ENCODE measurements at places on chromosomes 5 and 9.

DNA sequence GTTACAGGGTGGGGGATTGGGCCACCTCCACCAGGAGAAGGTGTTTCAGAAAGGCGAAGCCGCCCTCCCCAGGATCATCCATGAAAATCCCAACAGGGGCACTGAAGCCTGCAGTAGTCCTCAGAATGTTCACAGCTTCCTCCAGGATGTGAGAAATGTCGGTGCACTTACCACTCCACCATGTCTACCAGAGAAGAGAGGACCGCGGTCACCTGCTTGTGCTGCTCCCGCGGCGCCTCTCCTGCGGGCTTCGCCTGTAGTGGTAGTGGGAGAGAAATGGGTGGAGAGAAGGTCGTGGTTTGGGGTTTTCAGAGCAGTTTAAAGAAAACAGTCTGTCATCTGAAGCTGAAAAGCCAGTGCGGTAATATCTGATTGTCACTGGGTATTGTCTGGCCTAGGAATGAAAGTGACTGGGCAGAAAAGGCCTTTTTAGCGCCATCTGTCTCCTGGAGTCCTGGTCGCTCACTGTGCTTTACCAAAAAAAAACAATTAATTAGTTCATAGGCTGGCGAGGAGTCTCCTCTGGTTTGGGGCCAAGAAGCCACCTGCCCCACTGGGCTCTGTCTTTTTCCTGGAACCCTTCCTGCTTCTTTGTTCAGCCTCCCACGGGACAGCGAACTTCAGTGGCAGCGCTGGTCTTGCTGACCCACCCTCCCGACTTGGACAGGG is 23.0 kb upstream of the PPP1R26 start:
- DNase-seq = no peak

DNA sequence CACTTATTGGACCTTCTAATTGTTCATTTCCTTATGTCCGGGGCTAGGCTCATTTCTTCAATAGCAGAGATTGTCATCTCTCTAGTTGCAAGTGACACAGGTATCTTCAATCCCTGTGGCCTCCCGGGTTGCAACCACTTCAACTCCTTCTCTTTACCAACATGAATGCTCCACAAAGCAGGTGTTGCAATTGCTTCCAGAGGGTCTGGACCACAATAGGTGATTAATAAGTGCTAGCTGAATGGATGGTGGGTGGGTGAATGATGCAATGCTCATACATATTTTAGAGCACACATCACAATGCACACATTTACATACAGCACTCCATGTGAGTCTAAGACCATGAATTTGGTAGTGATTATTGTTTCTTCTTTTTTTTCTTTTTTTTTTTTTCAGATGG is 2.6 kb downstream of the CEMIP2 start:
- no peak for DNase-seq

DNA sequence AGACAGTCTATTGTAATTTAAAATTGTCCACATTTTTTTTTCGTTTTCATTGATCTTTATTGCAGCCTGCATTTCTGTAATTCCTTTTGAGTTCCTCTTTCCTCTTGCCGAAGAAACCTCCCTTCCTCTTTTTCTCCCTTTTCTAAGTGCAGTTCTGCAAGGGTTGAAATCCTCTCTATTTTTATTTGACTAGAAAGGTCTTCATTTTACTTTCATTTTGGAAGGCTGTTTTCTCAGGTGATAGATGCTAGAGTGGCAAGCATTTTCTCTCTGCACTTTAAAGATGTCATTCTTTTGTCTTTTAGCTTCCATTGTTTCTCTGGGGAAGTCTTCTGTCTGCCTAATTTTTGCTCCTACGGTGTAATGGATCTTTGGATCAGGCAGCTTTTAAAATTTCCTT is 248.5 kb downstream of the SMARCA2 start:
- no peak for DNase-seq

DNA sequence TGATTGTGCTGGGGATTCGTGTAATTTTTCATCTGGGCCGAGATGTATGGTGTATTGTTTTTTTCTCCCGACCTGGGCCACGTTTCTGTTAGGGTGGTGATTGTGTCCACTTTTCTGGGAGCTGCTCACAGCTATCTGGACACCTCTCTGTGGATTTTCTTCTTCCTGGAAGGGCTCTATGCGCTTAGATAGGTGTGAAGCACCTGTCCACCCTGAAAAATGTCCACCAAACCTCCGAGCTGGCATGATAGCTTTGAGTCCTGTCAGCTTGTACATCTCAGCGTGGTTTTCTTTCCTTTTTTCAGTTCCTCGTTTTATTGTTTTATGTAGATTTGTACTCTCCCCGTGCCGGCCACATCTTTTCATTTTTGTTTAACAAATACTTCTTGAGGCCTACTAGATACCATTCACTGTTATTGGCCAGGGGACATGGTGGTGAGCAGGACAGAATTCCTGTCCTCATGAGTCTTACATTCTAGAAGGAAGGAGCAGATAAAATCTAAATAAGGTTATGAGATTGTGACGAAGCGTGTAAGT is 1.1 kb downstream of the UGCG start:
- peak; percentile 6 for DNase-seq

DNA sequence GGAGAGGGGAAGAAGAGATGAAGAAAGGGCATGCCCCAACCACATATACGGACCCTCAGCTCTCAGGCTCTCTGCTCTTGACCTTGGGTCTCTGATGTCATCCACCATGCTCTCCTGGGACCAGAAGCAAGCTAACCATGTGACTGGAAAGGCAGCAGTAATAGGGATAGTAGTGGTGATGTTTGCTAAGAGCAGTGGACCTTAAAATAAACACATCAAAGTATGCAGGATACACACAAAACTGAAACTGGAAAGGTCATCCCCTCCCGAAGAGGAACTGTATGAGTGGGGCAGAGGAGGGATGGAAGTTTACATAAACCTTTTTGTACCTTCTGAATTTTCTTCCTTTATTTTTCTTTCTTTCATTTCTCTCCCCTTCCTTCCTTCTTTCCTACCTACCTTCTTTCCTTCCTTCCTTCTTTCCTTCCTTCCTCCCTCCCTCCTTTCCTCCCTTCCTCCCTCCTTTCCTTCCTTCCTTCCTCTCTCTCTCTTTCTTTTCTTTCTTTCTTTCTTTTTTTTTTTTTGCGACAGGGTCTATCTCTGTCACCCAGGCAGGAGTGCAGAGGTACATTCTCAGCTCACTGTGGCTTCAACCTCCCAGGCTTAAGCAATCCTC is 8.1 kb upstream of the PTPN3 start:
- no peak for DNase-seq

DNA sequence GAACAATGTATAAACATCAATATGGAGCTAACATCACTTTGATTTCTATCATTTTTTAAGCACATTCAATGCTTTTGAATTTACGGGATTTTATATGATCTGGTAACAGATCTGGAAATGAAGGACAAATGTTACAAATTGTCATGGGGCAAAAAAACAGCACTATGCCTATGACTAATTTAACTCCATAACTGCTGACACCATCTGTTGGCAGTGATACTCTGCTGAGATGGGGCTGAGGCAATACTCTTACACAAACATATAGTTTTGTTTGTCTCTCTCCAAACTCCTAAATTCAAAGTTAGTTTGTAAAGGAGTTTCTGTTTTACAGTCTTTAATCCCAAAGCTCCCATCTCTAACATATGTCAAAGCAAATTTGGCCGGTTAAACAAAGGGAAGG is 132.5 kb upstream of the FER start:
- no peak for DNase-seq

DNA sequence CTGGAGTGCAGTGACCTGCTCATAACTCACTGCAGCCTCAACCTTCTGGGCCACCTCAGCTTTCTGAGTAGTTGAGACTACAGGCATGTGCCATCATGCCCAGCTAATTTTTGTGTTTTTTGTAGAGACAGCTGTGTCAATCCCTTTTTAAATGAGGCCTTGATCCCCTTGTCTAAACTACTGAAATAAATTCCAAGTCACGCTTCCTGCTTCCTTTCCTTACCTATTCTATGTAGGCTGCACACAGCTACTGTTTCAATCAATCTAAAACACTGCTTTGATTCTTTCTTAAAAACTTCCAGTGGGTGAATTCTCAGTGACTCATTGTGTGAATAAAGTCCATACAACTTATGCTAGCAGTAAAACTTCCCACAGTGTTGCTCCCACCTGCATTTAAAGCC is 2.9 kb upstream of the C7 start:
- DNase-seq = no peak
